ENCODE measurements at places on chromosomes 5 and 9. TPM values are rescaled to one million over a fixed set of nuclear protein-coding genes. Genes with fewer than 3 reads are reported as not detected.

Gene SLC9A3
- total RNA-seq = 3.9 TPM

DNA sequence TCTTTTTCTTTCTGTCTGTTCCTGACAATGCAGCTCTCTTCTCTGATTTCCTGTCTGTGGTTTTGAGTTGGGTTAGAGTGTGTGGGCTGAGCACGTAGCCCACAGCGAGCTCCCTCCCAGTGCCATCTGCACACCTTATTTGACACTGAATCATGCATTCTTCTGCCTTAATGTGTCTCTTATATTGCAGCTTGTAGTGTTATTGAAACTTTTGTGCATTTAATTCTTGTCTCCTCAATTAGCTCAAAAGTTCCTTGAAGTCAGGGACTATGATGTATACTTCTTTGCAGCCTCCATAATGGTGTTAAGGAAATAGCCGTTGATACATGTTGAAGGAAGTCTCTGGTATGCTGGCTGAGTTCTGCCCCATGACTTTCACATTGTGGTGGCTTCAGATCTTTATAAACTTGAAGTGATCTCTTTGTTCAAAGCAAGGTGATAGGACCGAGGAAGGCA, 576.2 kb upstream of the CLINT1 start:
- no peak for DNase-seq

GRCh38 chr9:7094052-7094451, 336.3 kb downstream of the KDM4C start:
- no peak for DNase-seq

Gene MRRF
- 35.8 TPM for total RNA-seq

GRCh38 chr5:138946241-138946623, 71.1 kb upstream of the LRRTM2 start:
- DNase-seq = no peak

Gene ITK
- 2.8 TPM for total RNA-seq

Gene TRPM6
- 2.9 TPM for total RNA-seq

Gene SPINK1
- not detected for total RNA-seq

DNA sequence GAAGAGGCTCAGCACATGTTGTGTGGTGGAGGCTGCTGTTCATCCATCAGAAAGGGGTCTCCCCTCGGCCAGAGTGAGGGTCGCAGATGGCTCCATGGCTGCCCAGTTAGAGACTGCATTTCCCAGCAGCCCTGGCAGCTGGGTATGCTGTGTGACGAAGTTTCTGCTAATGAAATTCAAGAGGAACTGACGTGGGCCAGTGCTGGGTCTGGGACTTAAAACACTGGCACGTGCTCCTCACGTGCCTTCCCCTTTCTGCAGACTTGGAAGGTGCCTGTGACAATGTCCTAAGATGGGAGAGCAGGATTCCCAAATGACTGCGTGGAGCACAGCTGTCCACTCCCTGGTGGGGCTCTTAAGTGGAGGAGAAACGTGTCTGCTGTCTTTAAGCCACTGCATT, 114.5 kb upstream of the RAPGEF1 start:
- no peak for DNase-seq

DNA sequence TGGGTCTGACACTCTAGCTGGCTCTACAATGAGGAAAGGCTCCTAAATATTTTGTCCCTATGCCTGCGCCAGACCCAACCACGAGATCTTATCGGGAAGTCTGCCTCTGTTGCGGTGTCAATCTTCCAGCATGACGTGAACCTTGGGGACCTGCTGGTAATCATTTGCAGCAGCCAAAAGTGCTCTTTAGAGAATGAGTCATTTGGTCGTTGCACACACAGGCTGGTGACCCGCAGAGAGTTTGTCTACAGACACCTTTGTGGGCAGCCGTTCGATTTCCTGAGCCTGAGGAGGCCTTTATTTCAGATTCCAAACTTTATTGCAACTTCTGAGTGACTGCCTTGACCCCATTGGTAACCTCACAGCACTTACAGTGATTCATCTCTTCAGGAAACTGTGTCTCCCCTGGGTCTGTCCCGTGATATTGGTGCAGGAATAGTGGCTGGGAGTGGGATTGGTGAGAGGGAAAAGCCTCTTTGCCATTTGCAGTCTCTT, 326.1 kb downstream of the NSG2 start:
- DNase-seq = no peak

- no peak for DNase-seq
These were observed 457.3 kb downstream of the DMAC1 start for GRCh38 chr9:7342229-7342628.

Gene PCDHA9
- 0.59 TPM for total RNA-seq

DNA sequence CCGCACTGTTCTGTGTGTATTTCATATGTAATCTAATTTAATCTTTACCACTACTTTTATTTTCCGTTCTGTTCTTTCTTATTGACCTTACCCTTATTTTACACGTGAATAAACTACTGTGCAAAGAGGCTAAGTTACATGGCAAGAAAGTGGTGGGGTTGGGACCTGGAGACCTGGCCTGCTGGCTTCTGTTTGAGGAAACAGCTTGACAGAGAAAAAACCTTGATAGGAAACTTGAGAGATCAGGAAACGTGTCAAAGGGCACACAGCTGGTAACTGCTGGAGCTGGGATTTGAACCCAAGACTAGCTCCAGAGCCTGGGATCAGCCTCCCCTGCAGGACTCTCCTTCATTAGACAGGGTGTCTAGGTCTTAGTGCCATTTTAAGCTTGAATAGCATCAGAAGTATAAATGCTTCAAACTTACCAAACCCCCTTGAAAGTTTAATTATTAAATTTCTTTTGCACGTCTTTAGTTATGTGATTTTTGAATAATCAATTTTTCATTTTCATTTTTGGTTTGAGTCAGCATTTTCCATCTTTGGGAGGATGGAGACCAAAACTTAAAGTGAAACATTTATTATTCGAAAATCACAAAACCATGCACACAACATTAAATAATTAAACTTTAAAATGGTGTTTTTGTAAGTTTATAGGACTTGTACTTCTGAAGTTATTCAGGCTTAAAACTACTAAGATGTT, 129.5 kb downstream of the RGS3 start:
- DNase-seq = no peak

GRCh38 chr5:138975098-138975847, 100.1 kb upstream of the LRRTM2 start:
- DNase-seq = peak; percentile 81

GRCh38 chr9:137417161-137418021, 5.6 kb downstream of the EXD3 start:
- no peak for DNase-seq

Gene IFNA21
- not detected for total RNA-seq

GRCh38 chr9:123940721-123941523, 11.0 kb upstream of the DENND1A start:
- DNase-seq = no peak

Gene PFN3
- not detected for total RNA-seq

DNA sequence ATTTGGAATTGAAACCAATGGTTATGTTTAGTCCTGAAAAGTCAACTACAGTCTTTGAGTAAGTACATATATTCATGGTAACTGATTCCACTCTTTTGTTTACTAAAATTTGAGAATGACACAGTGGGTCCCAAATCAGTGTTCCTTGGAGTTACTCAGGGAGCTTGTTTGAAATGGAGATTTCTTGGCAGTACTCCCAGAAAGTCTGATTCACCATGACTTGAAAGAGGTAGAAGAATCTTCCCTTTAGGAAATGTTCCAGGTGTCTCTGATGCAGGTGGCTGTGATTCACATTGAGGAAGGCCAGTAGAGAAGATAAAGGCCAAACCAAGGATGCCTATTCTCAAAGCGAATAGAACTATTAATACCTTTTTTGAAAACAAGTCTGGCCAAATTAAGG, 1078.3 kb downstream of the CDH12 start:
- no peak for DNase-seq

Gene PCA3
- not detected for total RNA-seq

DNA sequence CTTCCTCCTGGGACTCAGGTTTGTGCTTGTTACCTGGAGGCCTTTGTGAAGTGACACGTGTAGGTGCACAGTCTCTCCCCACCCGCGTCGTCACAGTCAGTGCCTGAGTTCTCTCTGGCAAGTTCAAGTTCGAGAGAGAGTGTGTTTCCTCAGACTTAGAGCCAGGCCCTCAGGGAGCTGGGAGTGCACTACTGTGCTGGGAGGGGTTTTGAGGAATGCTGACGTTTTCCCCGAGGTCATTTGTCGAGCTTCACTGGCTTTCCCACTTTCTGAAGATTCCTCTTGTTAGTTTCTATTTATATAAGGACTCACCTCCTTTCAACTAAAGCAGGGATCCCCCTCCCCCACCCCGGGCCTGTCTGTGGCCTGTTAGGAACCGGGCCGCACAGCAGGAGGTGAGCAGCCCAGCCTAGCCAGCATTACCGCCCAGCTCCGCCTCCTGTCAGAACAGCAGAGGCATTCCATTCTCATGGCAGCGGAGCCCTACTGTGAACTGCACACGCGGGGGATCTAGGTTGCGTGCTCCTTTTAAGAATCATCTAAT, 209.2 kb downstream of the DIRAS2 start:
- DNase-seq = no peak

Gene IL33
- 152 TPM for total RNA-seq

- DNase-seq = peak; percentile 17
These were observed 86.5 kb upstream of the TNFAIP8 start for GRCh38 chr5:119269061-119269944.

Gene QRFP
- not detected for total RNA-seq

Gene HSPB3
- 1.7 TPM for total RNA-seq

Gene IRX1
- total RNA-seq = not detected

Gene SEMA5A
- 2.4 TPM for total RNA-seq

Gene PCDHGA4
- 16.1 TPM for total RNA-seq

Gene ZDHHC11B
- total RNA-seq = under 0.01 TPM

Gene CCNI2
- total RNA-seq = not detected

Data from uterus (tissue), 4 donors.